ENCODE measurements at places on chromosomes 1 and 21.

- DNase-seq: peak; percentile 58
Observed at GRCh38 chr1:245116131-245116530, 38.7 kb upstream of the KIF26B start.

GRCh38 chr1:75768016-75768415 lies 18.0 kb upstream of the RABGGTB start:
- no peak for DNase-seq

- no peak for DNase-seq
Observed at GRCh38 chr1:76492752-76493430, 374.4 kb upstream of the ST6GALNAC5 start.

DNA sequence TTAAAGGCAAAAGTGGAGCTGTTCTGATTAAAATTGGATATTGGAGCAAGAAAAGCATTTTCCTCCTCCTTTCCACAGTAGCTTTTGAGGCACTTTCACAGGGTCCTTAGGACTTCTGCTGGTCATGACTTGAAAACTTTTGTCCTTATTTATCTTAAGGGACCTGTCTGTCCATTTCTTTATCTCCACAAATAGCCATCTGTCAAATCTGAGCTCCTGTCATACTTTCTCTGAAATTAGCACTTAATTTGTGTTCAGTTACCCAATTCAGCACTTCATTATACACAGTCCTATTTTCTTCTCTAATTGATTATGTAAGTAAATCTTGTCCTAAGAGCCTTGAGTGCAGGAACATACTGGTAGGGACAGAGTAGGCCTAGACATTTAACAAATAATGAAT lies 9.8 kb downstream of the POU2F1 start:
- no peak for DNase-seq

- DNase-seq: no peak
Observed at GRCh38 chr1:154593390-154593789, 14.6 kb downstream of the ADAR start.

DNA sequence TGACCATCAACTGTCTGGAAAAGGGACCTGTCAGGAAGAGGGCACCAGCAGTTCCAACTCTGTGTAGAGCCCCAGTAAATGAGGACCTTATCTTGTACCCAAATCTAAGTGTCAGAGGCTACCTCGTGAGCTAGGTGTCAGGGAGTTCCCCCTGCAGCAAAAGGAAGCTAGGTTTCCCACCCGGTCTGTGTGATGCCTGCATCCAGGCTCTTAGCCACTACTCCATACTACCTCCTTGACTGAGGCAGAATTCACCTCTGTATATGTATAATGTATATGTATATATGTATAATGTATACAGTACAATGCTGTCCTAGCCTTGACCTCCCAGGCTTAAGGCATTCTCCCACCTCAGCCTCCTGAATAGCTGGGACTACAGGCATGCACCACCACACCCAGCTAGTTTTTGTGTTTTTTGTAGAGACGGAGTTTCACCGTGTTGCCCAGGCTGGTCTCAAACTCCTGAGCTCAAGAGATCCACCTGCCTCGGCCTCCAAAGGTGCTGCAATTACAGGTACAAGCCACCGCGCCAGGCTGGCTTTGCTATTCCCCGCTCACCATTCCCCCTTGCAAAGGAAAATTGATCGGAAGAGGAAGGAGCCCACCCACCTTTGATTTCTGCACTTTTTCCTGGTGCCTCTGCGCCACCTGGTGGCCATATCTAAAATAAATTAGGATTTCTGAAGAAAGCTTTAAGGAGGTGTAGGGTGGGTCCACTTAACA lies 15.7 kb upstream of the LUZP1 start:
- DNase-seq: peak; percentile 7

GRCh38 chr1:62057641-62058290 lies 136.9 kb upstream of the L1TD1 start:
- DNase-seq: no peak

GRCh38 chr1:207822124-207822601 lies 70.3 kb downstream of the CD46 start:
- DNase-seq: no peak

DNA sequence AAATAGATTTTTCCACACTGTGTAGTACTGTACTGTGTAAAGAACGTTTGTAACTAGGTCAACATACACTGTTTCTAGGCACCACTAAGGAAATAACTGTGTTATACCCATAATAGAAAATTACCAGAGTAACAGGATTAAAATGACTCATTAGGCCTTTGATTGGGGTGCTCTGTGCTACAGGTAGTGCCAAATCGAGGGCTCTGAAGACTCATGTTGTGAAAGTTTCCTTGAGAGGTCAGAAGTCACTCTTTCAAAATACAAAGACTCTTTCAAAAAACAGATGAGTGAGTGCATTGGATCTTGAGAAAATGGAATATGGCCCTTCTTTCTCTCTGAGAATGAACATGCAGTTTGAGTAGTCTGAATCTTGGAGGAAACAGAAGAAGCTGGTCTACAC lies 143.0 kb downstream of the MRPL39 start:
- no peak for DNase-seq

DNA sequence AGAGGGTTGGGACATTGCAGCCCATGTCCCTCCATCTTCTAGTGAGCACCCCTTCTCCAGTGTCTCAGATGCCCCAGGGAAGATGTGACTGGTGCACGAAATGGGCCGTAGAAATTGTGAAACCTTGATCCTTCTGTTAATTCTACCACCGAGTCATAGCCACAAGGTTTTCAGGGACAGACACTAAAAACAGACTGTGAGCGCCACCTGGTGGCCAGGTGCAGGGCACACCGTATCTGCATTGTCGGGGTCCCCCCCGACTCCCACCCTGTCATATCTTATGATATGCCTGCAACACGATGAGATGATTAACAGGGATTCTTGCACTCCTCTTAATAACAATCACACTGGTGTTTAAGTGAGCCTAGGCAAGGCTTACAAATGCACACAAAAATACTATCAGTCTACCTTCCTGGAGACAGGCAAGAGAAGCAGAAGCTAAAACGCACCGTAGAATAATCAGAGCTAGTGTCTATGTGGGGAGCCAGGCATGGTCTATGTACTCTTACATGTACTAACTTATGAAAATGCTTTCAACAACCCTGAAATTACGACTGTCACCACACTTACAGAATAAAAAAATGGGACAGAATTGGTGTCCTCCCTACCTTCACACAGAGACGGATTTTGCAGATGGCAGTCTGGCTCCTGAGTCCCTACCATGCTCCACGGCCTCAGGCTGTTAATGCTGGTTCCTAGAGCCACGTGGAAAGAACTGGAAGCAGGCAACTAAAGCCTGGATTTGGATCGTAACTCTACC lies 57.9 kb downstream of the FHAD1 start:
- peak; percentile 61 for DNase-seq

DNA sequence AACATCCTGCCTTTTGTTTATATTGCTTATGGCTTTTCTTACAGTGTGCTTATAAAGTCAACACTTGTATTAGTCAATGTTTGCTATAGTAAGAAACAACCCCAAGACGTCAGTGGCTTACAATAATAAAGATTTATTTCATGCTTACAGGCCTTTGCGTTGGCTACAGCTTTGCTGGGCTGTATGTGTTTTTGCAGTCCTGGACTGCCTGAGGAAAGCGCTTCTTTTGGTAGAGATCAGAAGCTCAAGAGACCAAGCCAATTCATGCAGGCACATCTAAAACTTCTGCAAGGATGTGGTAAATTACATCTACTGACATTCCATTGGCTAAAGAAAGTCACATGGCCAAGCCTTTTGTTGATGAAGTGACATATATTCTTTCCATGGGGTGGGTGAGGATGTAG lies 17.5 kb upstream of the PRKAA2 start:
- DNase-seq: no peak

DNA sequence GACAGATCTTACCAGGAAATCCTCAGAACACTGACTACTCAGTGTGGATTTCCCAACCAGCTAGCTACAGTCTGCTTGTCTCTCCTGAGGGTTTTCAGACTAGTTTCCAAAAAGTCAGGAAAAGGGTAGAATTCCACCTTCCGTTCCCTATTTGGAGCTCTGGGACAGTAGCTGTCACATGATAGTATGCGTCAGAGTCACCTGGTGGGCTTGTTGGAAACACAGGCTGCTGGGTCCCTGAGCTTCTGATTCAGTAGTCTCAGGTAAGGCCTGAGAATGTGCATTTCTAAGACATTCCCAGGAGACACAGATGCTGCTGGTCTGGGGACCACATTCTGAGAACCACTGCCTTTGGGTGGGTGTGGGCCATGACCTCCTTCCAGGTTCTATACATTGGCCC lies 272.5 kb downstream of the DISC1 start:
- DNase-seq: no peak
